Activated naive CD4-positive, alpha-beta T cell (primary cell): ENCODE measurements at places on chromosomes 3 and 15.

DNA sequence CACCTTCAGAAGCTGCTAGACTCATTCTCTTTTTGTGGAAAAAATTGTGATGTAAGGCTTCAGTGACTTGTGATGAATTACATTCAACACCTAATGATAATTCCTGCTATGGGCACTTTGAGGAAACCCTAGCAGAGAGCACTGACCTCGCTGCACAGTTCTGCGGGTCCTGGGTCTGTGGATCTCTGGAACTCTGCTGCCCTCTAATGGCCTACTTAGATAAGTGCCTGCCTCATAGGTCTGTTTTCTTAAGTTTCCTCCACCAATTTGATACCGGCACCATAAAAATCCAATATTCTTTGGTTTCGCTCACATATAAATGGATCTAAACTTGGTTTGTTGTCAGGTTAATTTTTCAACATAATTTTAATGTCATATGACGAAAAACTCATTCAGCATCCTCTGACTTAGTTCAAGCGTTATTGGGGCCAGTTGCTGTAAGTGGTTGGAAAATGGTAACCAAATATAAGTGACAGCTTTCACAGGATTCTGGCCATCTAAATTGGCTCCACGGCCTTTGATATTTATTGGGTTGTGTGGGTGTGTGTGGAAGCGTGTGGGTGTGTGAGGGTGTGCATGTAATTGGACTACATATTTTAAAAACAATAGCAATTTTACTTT lies 10.4 kb downstream of the SLITRK3 start:
- no peak for DNase-seq

DNA sequence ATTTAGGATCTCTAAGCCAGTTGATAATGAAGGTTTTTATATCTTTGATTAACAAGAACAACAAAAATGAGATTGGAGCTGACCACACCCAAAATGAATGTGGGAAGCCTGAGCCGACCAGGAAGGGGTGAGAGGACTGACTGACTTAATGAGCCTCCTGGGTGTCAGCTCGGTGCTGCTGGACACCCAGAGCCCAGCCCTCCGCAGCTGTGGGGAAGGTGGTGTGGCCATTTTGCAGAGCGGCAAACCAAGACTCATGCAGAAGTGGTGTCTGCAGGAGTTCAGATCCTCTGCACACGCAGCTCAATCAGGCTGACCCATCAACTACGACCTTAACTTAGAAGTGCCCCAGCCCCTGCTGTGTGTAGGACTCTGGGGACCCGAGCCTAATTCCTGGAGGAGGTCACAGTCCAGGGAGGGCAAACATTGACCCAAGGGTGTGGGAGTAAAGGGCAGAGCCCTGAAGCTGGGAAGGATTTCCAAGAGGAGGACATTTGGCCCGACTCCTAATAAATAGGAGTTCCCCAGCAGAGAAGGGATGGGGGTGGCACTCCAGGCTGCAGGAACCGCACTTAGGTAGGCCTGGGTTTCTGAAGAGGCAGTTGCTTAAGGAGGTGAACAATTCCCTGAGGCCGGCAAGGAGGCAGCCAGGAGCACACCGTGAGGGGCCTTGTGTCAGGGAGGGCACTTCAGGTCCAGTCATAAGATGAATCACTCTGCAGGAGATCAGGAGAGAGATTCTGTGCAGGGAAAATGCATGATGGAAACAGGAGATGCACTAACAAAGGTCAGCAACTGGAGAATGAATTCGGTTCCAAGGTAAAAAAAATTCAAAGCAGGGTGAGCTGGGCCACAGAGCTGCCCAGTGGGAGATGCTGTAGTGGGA lies 197.1 kb upstream of the TPM1 start:
- no peak for DNase-seq

DNA sequence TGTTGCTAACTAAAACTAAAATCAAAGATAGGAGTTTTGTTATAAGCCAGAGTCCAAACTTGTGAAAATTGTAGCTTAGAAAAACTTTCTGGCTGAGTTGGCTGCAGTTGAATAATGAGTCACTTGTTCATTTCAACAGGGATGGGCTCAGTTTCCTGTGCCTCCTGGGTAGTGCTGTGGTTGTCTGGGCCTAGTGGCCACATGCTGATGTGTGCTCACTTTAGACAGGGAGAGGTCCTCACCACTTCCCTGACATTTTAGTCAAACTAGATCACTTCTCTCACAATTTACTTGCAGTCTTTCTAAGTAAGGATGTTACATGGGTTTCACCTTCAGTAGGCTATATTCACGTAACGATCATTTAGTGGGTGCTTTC lies 6.3 kb upstream of the UBE2Q2 start:
- DNase-seq = no peak

DNA sequence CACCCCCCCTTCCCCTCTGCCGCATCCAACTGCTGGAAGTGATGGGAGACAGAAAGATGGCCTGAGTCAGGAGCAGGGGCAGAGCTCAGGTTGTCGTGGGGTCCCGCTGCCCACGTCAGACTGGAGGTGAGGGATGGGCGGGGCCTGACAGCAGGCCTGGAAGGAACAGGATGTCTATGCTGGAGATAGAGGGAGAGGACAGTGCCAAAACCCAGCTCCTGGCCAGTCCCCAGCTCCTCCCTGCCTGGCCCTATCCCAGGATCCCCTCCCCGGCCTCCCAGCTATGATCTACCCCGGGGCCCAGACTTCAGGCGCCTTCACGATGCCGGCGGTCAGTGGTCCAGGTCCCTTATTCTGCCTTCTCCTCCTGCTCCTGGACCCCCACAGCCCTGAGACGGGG lies at the start of gene LMAN1L:
LMAN1L (plus strand) TSS at position 303 of the 400 bp plus-strand sequence; CDS start at position 323, 20 bp downstream.
- DNase-seq = no peak

DNA sequence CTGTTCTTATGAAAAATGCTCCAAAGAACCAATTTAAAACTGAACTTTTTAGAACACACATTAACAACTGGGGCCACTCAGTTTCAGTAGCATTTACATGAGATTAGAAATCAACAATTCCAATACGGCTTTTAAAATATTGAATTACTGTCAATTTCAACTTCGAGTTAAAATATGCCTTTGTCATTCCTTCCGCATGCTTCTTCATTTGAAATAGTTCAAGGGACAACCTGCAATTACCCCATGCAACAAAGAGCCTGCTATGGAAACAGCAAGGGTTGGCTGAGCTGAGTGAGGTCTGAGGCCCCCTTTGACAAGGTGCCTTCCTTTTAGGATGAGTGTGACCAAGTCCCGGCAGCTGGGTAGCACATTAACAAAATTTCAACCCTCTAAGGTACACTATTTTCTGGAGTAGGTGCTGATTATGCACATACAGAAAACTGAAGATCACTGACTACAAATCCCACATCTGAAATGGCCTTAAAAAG lies 11.6 kb downstream of the PDCD10 start:
- no peak for DNase-seq

GRCh38 chr15:81106560-81106959 lies 27.5 kb upstream of the CFAP161 start:
- no peak for DNase-seq

GRCh38 chr3:184808021-184808420 lies 3.9 kb upstream of the VPS8 start:
- no peak for DNase-seq

DNA sequence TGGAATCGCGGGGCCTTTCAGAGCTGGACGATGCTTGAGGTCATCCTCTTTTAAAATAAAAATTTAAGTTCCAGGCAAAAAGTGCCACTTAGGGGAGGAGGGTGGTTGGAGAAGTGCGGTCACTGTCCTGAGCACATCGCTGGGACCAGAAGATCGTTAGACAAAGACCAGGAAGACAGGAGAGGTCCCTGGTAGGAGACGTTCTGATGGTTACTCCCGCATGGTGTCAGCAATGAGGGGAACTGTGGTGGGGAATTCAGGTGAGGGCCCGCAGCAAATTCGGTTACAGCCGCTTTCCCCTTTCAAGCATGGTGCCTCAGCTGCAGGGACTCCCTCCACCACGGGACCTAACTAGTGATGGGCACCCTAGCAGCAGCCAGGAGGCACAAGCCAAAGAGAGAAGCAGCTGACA lies 1.0 kb upstream of the ISY1 start:
- DNase-seq = no peak

DNA sequence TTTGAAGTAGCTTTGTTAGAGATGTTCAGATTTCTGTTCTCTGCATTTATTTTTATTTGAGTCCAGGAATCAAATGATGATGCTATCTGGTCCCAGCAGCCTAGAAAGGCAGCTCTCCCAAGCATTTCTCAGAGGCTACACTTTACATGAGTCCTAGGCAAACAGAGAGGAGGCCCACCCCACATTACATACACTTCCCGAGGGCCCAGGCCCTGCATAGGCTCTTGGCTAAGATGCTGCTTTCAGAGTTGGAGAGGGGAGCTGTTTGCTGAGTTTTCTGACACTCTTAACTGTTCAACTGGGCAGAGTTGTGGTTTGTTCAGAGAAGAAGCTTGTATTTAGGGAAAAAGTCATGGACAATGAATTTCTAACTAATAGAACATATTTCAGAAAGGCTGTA lies 117.9 kb upstream of the RGMA start:
- DNase-seq = no peak
